ENCODE measurements at places on chromosomes 5 and 9. TPM values are rescaled to one million over a fixed set of nuclear protein-coding genes. Genes with fewer than 3 reads are reported as not detected.

Gene DBH
- not detected for total RNA-seq

Gene HAND1
- not detected for total RNA-seq

Gene FOXD4
- not detected for total RNA-seq

Gene TTC23L
- total RNA-seq = under 0.01 TPM

Gene FOXD4L3
- not detected for total RNA-seq

Gene ADAMTSL2
- not detected for total RNA-seq

DNA sequence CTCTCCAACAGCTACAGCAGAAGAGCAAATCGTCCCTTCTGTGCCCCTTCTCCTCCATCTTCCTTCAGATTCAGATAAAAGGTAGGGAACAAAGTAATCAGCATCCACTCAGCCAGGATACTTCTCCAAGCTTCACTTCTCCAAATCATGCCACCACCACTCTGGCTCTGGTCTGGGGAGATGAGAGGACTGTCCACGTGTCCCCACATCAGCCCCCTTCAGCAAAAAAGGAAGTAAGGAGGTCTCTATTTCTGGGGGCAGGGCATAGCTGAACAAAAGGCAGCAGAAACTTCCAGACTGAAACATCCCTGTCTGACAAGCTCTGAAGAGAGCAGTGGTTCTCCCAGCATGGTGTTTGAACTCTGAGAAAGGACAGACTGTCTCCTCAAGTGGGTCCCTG is 116.9 kb downstream of the C5orf15 start:
- H3K4me3 ChIP-seq = no peak overlapping the region
- no peaks in the 10 kb centered on the region for H3K4me1 ChIP-seq
- no peaks in the 10 kb centered on the region for H3K36me3 ChIP-seq
- DNase-seq = no peak

DNA sequence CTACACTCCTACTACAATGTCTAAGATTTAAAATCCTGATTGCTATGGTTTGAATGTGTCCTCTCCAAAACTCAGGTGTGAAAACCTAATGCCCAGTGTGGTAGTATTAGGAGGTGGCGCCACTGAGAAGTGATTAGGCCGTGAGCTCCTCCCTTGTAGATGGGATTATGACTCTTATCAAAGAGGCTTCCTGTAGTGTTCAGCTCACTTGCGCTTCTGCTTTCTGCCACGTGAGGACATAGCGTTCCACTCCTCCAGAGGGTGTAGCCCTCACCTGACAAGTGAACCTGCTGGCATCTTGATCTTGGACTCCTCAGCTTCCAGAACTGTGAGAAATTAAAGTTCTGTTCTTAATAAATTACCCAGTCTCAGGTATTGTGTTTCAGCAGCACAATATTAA is 33.0 kb upstream of the WHRN start:
- peaks cover 13% of the 10 kb centered on the region for H3K27me3 ChIP-seq
- H3K4me3 ChIP-seq = no peak overlapping the region
- H3K36me3 ChIP-seq = no peaks in the 10 kb centered on the region
- H3K4me1 ChIP-seq = no peaks in the 10 kb centered on the region
- no peak overlapping the region for H3K27ac ChIP-seq

DNA sequence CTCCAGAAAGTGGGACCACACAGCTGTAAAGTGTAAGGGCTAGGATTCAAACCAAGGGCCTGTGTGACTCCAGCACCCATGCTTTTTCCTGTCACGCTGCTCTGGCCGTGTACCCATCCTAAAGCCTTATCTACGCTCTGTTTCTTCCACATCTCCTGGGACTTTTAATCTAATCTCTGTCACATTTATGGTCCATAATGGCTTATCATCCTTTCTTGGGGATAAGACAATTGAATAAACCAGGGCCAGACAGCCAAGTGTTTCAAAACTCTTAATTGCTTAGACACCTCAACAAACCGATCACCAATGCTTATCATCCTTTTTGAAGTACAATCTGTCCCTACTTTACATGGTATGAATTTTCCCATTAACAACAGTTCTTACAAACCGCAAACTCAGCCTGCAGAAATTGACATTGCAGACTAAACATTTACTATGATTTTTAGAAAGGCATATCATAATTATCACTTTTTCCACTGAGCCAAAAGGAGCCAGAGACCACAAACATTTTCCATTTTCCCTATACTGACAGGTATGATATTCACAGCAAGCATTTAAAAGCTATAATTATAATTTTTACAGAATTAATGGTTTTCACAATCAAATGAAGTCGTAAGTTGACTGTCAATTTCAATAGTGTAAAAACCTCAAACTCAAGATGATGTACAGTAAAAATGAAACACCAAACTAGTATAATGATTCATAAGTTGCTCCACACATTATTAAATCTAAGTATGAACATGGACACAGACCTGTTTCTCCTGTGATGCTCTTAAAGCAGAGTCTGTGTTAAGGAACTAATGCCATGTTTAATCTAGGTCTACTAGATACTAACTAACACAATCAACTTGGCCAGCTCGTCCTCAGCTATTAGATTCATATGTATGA is 99.5 kb downstream of the FBXW11 start:
- H3K4me3 ChIP-seq = no peak overlapping the region
- H3K36me3 ChIP-seq = peaks cover 5% of the 10 kb centered on the region
- no peak for DNase-seq

GRCh38 chr5:154901276-154901675 is 36.7 kb downstream of the GEMIN5 start:
- no peak overlapping the region for H3K27ac ChIP-seq
- no peaks in the 10 kb centered on the region for H3K27me3 ChIP-seq
- H3K36me3 ChIP-seq = peaks cover 40% of the 10 kb centered on the region
- peak; percentile 38 for DNase-seq

GRCh38 chr5:132371603-132371994 is 2.1 kb downstream of the SLC22A5 start:
- H3K27me3 ChIP-seq = no peaks in the 10 kb centered on the region
- no peak for DNase-seq
- no peak overlapping the region for H3K27ac ChIP-seq
- H3K4me3 ChIP-seq = no peak overlapping the region

GRCh38 chr5:81181576-81182316 is 51.4 kb upstream of the CKMT2 start:
- DNase-seq = no peak
- no peaks in the 10 kb centered on the region for H3K4me1 ChIP-seq
- no peak overlapping the region for H3K27ac ChIP-seq
- H3K27me3 ChIP-seq = no peaks in the 10 kb centered on the region
- no peak overlapping the region for H3K4me3 ChIP-seq

DNA sequence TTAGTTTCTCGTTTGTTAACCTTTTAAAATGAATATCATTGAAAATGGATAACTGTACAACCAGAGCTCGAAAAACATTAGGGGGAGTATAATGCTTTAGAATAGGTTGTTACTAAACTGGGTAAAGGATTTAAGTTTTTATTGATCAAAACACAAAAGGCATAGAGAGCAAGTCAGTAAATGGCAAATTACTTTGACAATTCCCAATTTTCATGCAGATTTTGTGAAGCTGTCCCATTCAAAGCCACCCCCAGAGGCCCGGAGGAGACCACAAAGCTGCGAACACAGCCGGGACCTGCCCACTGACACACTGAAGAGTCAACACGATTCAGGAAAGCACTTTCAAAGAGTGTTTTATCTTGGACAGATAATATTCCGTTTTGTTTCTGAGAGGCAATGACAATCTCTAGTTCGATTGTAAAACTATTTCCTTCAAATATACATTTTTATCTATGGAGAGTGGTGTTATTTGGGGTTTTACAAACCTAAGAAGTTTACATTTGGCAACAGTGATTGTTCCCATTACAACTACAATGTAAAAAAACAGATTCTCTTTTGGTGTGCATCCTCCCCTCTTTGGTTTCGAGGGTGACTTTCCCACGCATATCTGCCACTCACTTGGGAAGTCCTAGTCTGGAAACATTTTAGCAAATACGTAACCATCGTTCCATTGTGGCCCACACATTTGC is 182.6 kb upstream of the TBCA start:
- no peak overlapping the region for H3K4me3 ChIP-seq
- no peaks in the 10 kb centered on the region for H3K36me3 ChIP-seq
- no peaks in the 10 kb centered on the region for H3K4me1 ChIP-seq
- H3K27me3 ChIP-seq = peaks cover 50% of the 10 kb centered on the region
- no peak for DNase-seq

DNA sequence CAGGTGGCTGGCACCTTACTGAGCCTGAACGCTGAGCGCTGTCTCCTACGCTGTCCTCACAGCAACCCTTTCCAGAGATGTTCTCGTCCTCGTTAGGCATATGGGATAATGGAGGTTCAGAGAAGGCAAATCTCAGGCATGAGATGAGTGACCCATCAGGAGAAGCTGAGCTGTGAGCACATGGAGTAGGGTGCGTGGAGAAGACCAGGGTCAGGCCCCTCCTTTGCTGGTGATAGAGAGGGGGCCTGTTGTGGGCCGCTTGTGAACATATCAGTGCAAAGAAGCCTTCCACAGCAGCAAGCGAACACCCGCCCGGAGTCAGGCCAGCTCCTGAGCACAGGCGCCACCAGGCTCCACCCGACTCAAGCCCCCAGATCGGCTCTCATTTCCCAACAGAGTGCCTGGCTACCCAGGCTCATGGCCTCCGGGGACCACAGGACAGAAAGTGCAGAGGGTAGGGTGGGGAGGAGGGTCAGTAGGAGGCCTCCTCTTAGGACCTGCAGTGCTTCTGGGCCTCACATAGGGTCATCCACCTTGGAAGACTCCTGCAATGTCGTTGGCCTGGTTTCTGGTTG is 15.0 kb upstream of the TIFAB start:
- no peaks in the 10 kb centered on the region for H3K4me1 ChIP-seq
- DNase-seq = no peak
- no peak overlapping the region for H3K27ac ChIP-seq
- H3K36me3 ChIP-seq = no peaks in the 10 kb centered on the region

GRCh38 chr9:130896233-130897014 is at the start of gene QRFP:
TSS of gene QRFP (minus strand) at chr9:130896812. CDS start at chr9:130893838, 2,974 bp downstream.
- peaks cover 26% of the 10 kb centered on the region for H3K36me3 ChIP-seq
- no peak for DNase-seq
- H3K27me3 ChIP-seq = peaks cover 2% of the 10 kb centered on the region
- H3K27ac ChIP-seq = no peak within 1 kb of the TSS

GRCh38 chr9:130447193-130447816 is 2.5 kb downstream of the ASS1 start:
- no peak overlapping the region for H3K4me3 ChIP-seq
- no peak for DNase-seq
- peaks cover 6% of the 10 kb centered on the region for H3K27me3 ChIP-seq
- H3K36me3 ChIP-seq = no peaks in the 10 kb centered on the region
- peak overlapping the region; percentile 81 for H3K27ac ChIP-seq

DNA sequence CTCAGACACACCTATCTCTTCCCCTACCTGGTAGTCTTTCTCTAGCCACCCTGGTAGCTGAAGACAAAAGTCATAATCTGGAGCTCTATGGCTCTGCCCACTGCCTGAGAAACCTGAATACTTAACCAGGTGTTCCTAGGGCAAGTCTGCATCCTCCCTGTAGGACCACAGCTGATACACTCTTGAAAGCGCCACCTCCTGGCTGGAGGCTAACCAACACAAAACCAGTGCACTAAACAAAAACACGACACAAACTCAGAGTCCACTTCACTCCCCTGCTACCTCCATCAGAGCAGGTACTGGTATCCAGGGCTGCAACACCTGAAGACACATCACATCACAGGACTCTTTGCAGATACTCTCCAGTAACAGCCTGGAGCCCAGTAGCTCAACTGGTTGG is 84.6 kb upstream of the ANXA1 start:
- H3K27ac ChIP-seq = no peak overlapping the region
- H3K4me3 ChIP-seq = no peak overlapping the region

DNA sequence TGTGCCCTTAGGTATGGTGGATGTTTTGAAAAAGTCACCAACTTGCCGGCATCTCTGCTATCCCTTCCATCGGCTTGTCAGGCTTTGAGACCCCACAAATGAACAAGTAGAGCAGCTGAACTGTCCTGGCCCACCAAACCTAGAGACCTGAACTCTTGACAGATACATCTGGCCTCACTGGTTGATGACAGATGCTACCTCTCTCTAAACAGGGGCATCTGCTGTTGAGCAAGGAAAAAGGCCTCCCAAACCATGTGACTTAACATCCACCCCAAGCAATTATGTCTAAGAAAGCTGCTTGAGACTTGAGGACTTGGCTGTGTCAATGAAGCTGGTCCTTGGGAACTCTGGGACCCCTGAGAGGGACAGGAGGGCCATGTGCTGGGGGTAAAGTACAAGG is 2.3 kb downstream of the CCNI2 start:
- no peak for DNase-seq
- H3K36me3 ChIP-seq = no peaks in the 10 kb centered on the region

DNA sequence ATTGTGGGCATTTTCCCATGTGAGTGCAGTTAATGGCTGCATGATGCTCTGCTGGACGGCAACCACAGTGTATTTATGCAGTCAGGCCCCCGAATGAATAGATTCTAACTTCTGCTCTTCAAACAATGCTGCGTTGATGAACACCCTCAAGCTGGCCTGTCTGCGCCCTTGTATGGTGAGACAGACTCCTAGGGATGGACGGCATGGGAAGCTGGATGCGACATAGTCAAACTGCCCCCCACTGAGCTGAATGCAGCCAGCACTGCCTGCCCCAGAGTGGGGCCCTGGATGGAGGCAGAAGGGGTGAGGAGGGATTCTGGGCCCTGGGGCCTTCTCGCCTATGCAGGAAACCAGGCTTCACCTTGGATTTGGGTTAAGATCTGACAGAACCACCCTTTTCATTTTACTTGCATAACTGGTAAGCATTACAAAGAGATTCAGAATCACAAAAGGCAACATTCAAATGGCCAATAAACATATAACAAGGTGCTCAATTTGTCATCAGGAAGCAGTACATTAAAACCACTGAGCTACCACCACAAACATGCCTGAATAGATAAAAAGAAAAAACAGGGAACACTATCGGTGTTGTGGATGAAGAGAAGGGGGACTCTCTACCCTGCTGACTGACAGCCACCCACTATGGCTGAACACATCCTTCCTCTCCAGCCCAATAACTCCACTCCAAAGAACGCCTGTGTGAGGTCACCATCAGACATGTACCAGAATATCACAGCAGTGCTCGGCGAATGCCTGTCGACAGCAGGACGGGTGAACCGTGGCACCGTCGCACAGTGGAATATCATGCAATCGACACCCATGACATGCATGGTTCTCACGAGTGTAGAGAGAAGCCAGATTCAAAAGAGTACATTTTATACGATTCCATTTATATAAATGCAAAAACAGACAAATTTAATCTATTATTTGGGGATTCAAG is 79.1 kb downstream of the RAPGEF1 start:
- H3K4me1 ChIP-seq = peaks cover 32% of the 10 kb centered on the region
- H3K4me3 ChIP-seq = no peak overlapping the region
- no peaks in the 10 kb centered on the region for H3K27me3 ChIP-seq
- peak overlapping the region; percentile 19 for H3K27ac ChIP-seq
- no peak for DNase-seq

- no peak overlapping the region for H3K27ac ChIP-seq
- no peaks in the 10 kb centered on the region for H3K36me3 ChIP-seq
- H3K4me3 ChIP-seq = no peak overlapping the region
- no peaks in the 10 kb centered on the region for H3K27me3 ChIP-seq
- DNase-seq = no peak
Measured at GRCh38 chr5:29796013-29796412, 1397.5 kb upstream of the CDH6 start.

GRCh38 chr5:92518318-92518904 is 1062.6 kb downstream of the NR2F1-AS1 start:
- H3K4me1 ChIP-seq = peaks cover 3% of the 10 kb centered on the region
- peak; percentile 80 for DNase-seq
- H3K4me3 ChIP-seq = no peak overlapping the region
- no peaks in the 10 kb centered on the region for H3K36me3 ChIP-seq
- no peak overlapping the region for H3K27ac ChIP-seq
- no peaks in the 10 kb centered on the region for H3K27me3 ChIP-seq
